ENCODE measurements at places on chromosomes 3 and 15. TPM values are rescaled to one million over a fixed set of nuclear protein-coding genes. Genes with fewer than 3 reads are reported as not detected.

Gene TMCO5A
- not detected for total RNA-seq

Gene TRIM42
- not detected for total RNA-seq

Gene NTRK3
- 21.9 TPM for total RNA-seq

Gene MCF2L2
- 0.10 TPM for total RNA-seq

Gene CTXN2
- total RNA-seq = 0.05 TPM

Gene CLDN1
- 28.6 TPM for total RNA-seq

Gene CLDN16
- not detected for total RNA-seq

Gene GOLGA8T
- 1.7 TPM for total RNA-seq

Gene MESP2
- total RNA-seq = 0.54 TPM

Gene SELENOS
- total RNA-seq = 142 TPM

Gene CACNA2D3
- total RNA-seq = 0.07 TPM

Gene COL7A1
- 208 TPM for total RNA-seq

Gene STARD5
- total RNA-seq = 2.0 TPM

Gene RNU5B-1
- total RNA-seq = not detected

Gene GOLGA6B
- total RNA-seq = not detected

Data from A549 treated with CORT108297 at 1 μM for 4 hours (cell line).